Fibroblast of skin of right biceps (primary cell): ENCODE measurements at places on chromosomes 4 and X.

GRCh38 chr4:162699629-162700028, 467.1 kb downstream of the NAF1 start:
- no peak for DNase-seq

- peak; percentile 63 for DNase-seq
Observed at GRCh38 chr4:47852136-47852535, 14.3 kb upstream of the CORIN start.

- peak; percentile 29 for DNase-seq
Observed at GRCh38 chrX:57918750-57919436, 8.6 kb upstream of the ZXDA start.

DNA sequence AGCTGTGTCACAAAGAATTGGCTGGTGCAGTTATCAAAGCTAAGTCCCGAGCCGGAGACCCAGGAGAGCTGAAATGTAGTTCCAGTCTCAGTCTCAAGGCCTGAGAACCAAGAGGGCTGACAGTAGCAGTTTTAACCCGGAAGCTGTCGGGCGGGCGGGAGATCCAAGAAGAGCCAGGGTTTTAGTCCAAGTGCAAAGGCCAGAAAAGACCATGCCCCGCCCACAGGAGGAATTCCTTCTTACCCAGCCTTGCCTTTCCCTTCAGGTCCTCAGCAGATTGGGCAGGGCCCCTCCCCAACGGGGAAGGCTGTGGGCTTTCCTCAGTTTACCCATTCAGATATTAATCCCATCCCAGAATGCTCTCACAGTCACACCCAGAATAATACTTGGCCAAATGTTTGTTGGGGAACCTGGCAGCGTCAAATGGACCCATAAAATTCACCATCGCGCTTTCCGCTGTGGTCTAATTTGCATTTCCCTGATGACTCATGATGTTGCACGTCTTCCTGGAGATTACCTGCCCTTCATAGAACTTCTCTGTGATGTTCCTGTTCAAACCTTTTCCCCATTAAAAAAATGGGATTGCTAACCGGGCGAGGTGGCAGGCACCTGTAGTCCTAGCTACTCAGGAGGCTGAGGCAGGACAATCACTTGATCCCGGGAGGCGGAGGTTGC, 16.2 kb downstream of the MAEA start:
- DNase-seq: no peak

DNA sequence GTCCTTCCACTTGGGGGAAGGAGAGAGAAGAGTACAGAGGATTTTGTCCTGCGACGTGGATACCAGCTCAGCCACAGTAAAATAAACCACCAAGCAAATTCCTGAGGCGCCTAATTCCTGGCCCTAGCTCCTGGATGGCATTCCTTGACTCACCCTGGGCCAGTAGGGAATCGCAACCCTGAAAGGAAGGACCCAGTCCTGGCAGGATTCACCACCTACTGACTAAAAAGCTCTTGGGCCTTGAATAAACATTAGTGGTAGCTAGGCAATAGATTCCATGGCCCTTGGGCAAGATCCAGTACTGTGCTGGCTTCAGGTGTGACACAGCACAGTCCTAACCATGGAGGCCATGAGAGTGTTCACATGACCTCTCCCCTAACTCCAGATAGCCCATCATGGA, 45.6 kb downstream of the GABRA3 start:
- no peak for DNase-seq

GRCh38 chrX:139890991-139891700, 41.7 kb downstream of the ATP11C start:
- peak; percentile 85 for DNase-seq

DNA sequence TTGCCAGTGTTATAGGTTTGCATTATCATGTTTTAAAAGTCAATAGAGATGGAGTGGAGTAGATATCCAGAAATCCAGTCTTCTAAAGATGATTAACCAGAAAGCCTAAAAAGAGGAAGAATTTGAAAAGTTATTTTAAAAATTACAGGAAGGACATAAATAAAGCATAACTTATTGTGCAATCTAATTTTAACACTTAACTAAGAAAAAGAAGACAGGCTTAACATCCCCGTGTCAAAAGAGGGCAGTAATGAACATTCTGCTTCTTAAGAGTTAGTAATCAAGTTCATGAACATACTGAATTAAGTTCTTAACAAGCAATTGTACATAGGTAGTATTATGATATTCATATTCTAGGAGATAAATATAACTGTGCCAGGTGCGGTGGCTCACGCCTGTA, 39.3 kb downstream of the ELF2 start:
- DNase-seq: no peak
